ENCODE measurements at places on chromosomes 3 and 15.

DNA sequence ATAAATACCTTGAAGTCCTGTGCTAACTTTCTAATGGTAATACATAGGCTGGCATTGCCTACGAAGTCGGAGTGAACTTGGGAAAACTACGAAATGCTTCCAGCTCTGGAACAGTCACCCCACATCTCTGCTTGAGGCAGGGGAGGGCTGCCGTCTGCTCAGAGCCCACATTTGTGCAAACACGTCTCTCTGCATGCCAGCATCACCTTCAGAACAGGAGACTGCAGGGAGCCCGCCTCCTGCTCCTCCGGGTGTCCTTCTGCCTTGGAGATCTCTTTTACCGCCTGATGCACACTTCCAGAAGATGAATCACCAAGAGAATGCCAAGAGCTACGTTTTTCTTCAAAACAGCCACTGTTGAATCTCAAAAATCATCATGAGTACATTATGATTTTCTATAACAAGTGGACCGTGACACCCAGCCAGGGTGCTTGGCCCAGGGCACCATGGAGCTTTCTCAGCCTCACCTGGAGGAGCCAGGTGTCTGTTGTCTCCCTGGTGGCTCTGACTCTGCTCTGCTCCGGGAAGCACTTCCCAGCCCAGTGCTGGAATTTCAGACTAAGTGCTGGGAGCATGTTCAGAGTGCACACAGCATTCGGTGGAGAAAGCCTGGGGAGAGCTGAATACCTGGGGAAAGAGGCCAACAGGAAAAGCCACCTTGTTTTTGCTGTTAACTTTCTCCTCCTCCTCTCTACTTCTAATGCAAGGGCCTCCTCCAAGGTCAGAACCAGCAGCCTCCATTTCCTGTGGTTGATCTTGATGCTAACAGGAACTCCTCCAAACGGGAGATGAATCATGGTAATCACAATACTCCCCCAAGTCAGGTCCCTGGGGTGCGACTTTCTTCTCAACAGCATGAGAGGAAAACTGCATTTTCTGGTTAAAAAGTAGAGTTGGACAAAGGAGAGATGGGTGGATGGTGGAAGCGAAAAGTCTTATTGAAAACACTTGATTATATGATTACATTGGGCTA is 467.7 kb downstream of the GABRG3 start:
- DNase-seq, result no peak

DNA sequence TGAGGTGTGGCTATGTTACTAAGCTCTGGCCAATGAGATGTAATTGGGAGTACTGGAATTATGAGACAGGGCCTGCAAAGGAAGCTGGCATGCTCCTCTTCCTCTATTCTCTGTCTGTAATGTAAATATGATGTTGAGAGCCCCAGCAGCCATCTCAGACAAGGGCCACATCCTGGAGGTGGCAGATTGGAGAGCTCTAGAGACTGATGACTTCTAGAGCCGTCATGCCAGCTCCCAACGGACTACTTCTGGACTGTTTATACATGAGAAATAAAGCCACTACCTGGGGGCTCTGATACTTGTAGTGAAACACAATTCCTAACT is 19.7 kb downstream of the PLD1 start:
- no peak for DNase-seq

GRCh38 chr3:54822206-54822605 is 105.7 kb downstream of the LRTM1 start:
- DNase-seq, result no peak

DNA sequence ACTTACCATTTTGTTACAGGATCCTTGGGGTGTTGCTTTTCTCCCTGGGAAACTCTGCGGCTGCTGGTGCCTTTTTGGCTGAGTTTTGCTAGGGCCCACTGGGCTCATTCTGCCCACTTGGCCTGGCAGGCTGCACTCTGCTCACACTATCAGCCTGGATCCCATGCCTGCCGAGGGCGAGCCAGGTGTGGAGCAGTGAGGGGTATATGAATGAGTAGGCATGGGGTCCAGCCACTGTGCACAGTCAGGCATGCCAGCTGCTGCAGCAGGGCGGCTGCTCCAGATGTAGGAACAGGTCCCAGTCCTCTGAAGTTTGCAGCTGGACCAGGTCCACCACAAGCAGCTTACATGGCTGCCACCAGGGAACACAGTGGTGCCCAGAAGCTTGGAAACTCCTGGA is 136.4 kb upstream of the CNTN3 start:
- DNase-seq, result no peak
